ENCODE measurements at places on chromosomes 5 and 9.
A peak's percentile ranks its signal among the peaks of the same experiment; 100 is the strongest.

GRCh38 chr5:158152136-158152535 is 293.2 kb upstream of the CLINT1 start:
- DNase-seq: no peak

- DNase-seq: no peak
These were observed 82.1 kb downstream of the SLF1 start for GRCh38 chr5:94700592-94700991.

GRCh38 chr5:123505633-123506032 is 6.3 kb upstream of the CSNK1G3 start:
- DNase-seq: no peak

- DNase-seq: peak; percentile 59
These were observed 97.1 kb downstream of the ENTREP1 start for GRCh38 chr9:69421908-69422801.

GRCh38 chr5:105554568-105555169 is 1992.1 kb upstream of the NUDT12 start:
- no peak for DNase-seq

GRCh38 chr9:116466271-116467235 is 220.6 kb upstream of the TRIM32 start:
- no peak for DNase-seq

DNA sequence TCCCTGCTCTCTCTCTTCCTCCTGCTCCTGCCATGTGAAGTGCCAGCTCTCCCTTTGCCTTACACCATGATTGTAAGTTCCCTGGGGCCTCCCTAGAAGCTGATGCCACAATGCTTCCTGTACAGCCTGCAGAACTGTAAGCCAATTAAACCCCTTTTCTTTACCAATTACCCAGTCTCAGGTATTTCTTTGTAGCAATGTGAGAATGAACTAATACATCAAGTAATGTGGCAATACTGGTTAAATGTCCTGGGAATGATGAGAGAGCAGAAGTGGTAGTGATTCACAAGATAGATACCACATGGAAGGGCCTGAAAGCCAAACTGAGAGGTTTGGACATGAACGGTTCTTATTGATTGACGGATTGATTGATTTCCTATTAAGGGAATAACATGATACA is 62.6 kb upstream of the IL12B start:
- no peak for DNase-seq

Data from KBM-7 (cell line).